ENCODE measurements at places on chromosomes 5 and 9.

- DNase-seq, result no peak
Measured at GRCh38 chr5:54848581-54848980, 136.8 kb downstream of the ESM1 start.

GRCh38 chr5:110054240-110054639 is 364.5 kb downstream of the MAN2A1 start:
- peak; percentile 16 for DNase-seq

DNA sequence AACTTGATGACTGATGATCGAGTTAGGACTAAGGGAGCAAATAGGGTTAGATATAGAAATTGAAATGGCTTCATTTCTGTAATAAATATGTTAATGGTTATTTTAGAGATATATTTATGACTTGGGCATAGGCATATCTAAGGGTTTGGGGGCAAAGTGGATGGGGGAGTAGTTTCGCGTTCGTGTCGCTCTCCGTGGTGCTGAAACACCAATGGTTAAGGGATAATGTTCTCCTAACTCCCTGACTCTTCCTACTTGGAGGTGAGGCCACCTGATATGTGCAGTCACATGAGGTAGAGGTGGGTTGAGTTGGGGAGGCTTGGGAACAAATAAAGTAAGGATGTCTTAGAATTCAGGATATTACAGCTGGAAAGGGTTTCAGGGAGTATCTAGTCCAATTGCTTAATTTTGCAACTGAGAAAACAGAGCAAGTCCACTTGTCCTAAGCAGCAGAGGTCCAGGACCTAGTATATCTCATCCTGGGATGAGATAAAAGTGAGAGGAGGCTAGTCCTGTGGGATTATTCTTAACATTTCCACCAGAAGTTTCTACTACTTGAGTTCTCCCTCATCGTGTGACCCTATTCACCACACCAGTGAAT is 44.0 kb upstream of the MAP1B start:
- DNase-seq, result no peak

GRCh38 chr5:33277061-33277650 is 163.6 kb upstream of the TARS1 start:
- DNase-seq, result no peak

GRCh38 chr5:99285606-99286005 is 356.8 kb upstream of the CHD1 start:
- DNase-seq, result no peak

- DNase-seq, result no peak
Measured at GRCh38 chr9:16062542-16063240, 509.8 kb downstream of the CCDC171 start.

DNA sequence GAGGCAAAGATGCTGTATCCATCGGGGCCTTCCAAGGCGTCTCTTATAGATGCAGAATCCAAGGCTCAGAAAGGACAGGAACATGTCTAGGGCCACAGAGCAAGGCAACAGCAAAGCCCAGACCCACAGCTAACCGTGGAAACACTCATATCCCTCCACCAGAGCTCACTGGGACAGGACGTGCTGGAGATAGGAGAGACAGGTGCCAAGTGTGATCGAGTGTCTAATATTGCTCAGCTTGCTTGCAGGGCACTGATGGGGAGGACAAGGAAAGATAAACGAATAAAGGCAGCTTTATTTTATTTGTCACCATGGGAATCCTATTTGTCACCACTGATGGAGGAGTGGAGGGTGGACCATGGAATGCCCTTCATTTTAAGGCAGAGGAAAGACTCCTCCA is 44.0 kb upstream of the AKNA start:
- no peak for DNase-seq

DNA sequence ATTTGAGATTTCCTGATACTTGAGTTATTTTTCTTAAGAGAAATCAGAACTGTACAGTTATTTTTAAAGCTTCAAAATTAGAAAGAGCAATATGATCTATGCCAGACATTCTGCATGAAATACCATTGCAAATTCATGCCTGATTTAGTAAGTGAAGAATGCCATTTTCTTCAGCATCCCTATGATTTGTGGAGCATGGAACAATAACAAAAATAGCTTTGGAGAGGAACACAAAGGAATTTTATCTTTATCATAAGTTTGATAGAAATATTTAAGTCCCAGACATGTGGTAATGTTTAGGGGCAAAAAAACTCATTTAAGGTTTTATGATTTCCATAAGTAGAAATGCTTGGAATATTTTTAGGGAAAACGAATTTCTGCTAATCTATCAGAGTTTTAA is 1863.4 kb downstream of the EFNA5 start:
- DNase-seq, result no peak

DNA sequence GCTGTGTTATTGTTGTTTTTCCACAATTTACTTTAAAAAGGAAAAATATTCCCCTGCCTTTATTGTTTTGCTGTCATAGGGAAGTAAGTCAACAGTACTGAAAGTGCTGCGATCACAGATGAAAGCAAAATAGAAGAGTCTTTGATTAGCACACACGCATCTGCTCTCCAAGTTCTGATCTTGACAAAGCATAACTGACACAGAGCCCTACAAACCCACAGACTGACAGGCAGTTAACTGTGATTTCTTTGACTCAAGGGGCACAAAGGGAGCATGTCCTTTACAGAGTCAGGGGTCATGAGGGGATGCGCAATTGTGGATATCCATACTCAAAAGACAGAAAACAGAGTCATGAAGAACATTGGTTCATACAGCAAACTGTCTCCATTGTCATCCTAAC is 123.7 kb downstream of the SNCAIP start:
- no peak for DNase-seq

- DNase-seq, result no peak
Measured at GRCh38 chr9:118088090-118088489, 383.9 kb downstream of the TLR4 start.

DNA sequence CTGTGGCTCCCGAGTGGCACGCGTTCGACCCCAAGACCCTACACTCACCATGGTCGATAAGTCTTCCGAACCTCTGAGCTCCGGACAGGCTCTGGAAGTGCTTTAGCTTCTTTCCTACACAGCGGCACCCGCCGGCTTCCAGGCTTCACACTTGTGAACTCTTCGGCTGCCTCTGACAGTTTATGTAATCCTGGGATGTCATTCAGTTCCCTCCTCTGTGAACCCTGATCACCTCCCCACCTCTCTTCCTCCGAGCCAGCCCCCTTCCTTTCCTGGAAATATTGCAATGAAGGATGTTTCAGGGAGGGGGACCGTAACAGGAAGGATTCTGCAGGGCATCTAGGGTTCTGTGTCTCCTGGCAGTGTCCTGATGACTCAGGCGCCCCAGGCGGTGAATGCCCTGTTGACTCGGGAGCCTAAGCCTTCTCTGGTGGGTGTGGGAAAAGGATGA is at the start of gene CD14:
CD14 (minus strand) TSS at position 155 of the 451 bp plus-strand sequence; CDS start at position 51, 104 bp downstream.
- DNase-seq, result no peak

GRCh38 chr9:76101491-76101890 is 211.0 kb downstream of the PCSK5 start:
- no peak for DNase-seq

- no peak for DNase-seq
Measured at GRCh38 chr5:178284093-178284675, 51.6 kb upstream of the PHYKPL start.

GRCh38 chr9:137103206-137103999 is 11.1 kb downstream of the DPP7 start:
- no peak for DNase-seq

DNA sequence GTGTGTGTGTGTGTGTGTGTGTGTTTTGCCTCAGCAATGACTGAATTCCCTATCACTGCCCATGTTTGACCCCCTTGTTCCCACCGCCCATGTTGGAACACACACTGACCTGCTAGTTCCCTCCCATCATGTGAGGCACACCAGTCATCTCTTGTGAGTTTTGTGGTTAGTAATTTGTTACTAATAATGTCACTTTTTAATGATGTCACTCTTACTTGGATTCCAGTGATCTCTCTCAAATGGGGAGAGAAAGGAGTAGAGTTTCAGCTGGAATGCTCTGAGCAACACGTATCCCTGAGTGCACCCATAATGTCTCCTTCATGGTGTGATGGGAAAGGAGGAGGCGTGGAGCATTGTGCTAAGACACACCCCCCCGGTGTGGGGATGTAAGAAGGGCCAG is 172.6 kb downstream of the SH3GL2 start:
- no peak for DNase-seq

GRCh38 chr9:73549991-73550390 is 398.3 kb downstream of the ANXA1 start:
- DNase-seq, result no peak

GRCh38 chr5:64939772-64940510 is 171.2 kb downstream of the CWC27 start:
- no peak for DNase-seq

GRCh38 chr9:76502746-76503145 is 43.8 kb downstream of the GCNT1 start:
- DNase-seq, result no peak

- no peak for DNase-seq
Measured at GRCh38 chr5:59326596-59326995, 566.9 kb downstream of the PDE4D start.

- no peak for DNase-seq
Measured at GRCh38 chr5:126044931-126045565, 378.2 kb upstream of the GRAMD2B start.

DNA sequence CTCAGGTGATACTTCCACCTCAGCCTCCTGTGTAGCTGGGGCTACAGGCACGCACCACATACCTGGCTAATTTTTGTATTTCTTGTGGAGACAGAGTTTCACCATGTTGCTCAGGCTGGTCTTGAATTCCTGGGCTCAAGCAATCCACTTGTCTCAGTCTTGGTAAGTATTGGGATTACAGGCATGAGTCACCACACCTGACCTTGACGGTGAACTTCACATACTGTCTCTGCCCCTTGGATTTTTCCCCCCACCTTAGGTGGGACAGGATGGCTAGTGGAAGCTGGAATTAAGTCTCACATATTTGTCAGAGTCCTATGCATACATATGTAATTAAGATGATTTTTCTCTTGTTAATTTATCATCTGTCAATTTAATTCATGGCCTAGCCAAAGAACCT is 20.9 kb upstream of the RFK start:
- DNase-seq, result no peak

DNA sequence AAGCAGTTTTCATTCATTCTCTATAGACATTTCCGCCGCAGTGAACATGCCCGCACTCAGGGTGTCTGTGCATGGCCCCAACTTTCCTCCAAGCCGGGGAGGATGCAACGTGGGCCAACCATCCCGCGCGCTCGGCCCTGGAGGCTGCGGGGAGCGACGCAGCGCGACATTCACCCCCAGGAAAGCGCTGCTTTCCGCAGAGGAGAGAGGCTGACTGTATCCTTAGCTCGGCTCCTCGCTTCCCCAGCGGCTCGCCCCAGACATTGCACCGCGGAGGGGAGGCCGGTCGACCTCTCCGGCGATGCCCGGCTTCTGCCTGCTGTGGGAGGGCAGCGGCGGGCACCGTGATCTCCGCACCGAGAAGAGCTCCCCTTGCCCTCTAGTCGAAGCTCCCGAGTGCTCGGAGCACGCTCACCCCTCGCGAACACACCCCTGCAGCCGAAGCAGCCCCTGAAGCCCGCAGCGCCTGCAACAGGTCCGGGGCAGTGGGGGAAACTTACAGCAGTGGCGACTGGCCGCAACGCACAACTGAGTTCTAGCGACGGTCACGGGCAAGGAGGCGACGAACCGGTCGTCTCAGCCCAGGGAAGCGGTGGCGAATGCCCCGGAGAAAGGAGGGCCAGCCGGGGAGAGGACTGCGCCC is 600 bp downstream of the ENC1 start:
- no peak for DNase-seq

DNA sequence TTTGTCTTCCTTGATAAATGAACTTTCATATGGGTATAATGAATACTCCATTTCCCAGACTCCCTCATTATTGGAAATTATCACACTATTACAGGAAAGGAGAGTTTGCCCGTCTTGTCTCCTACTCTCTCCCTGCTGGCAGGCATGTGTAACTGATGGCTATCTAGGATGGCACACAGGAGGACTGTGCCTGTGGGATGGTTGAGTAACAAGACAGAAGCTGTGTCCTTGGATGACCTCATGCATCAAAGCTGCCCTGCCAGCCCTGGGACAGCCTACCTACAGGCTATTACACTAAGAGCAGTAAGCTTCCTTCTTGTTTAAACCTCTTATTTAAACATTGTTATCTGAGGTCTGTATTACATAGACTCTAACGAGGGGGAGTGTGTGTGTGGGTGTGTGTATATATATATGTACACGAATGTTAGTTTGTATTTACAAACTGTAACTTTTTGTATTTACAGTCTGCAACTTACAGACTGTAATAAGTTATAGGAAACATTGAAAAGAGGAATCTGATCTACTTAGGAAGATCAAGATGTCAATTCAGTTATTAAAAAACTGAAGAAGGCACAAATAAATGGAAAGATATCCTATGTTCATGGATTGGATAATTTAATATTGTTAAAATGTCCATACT is 247.6 kb upstream of the ACO1 start:
- no peak for DNase-seq

GRCh38 chr9:105963343-105964099 is 269.2 kb downstream of the TMEM38B start:
- DNase-seq, result no peak

DNA sequence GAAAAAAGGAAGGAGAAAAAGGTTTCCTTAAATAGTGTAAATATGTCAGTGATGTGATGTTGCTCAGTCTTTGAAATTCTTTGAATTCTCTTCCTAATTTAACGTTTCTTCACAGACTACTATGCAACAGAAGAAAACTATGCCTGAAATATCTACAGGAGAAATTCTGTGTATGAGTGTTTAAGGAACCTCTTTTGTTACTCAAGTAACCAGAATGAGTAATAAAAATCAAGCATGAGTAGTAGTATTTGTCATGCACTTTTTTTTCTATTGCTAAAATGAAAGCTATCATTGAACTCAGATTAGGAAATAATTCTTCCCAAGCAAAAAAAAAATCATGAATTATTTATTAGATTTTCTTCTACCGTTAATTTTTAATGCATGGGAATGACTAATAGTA is 20.3 kb upstream of the THG1L start:
- no peak for DNase-seq

DNA sequence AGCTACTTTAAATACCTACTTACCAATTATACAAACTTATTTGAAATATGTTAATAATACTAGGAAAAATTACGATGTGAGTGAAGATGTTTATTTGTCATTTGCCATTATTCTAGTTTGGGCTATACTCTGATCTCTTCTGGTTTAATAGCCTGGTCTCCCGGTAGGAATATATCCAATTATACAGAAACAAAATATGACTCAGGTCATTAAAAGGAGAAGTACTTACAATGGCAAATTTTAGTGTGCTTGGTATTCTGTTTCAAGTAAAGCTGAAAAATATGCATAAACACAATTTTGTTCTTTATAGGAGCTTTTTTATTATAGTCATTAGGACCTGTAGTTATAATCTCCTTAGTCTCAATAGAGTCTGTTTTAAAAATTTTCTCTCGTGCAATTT is 176.8 kb downstream of the SLCO4C1 start:
- DNase-seq, result no peak

All from stimulated activated CD4-positive, alpha-beta T cell treated with anti-CD3 and anti-CD28 coated beads, Interleukin-12 subunit alpha, Interleukin-12 subunit beta, amount 100 ng/mL, for 24 hours (primary cell).